ENCODE measurements at places on chromosomes 5 and 9.

GRCh38 chr5:139705655-139706587 is 57.8 kb downstream of the CXXC5 start:
- no peak for DNase-seq

GRCh38 chr5:124274949-124275348 is 471.5 kb downstream of the ZNF608 start:
- no peak for DNase-seq

DNA sequence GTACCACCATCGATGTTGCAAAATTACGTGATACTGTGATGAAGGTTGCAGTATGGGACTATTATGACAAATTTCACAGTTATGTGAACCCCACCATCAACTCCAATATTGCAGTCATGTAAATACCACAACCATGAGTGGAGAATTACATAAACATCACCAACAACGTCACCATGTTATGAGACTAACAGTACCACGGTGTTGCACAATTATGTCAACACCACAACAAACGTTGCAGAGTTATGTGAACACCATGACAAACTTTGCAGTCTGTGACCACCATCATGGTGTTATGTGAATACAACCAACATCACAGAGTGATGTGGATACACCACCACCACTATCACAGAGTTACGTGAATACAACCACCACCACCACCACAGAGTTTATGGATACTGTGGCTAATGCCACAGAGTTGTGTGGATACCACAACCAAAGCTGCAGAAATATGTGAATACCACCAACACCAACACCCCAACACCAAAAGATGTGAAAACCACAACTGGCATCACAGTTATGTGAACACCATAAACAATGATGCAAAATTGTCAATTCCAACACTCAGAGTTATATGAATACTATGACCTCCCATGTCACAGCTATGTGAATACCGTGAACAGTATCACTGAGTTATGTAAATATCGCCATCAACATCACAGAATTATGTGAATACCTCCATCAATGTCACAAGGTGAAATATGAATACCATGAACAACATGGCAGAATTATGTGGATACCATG is 62.4 kb downstream of the SHC3 start:
- no peak for DNase-seq

- DNase-seq: no peak
These were observed 5.0 kb downstream of the PPARGC1B start for GRCh38 chr5:149735066-149735465.

DNA sequence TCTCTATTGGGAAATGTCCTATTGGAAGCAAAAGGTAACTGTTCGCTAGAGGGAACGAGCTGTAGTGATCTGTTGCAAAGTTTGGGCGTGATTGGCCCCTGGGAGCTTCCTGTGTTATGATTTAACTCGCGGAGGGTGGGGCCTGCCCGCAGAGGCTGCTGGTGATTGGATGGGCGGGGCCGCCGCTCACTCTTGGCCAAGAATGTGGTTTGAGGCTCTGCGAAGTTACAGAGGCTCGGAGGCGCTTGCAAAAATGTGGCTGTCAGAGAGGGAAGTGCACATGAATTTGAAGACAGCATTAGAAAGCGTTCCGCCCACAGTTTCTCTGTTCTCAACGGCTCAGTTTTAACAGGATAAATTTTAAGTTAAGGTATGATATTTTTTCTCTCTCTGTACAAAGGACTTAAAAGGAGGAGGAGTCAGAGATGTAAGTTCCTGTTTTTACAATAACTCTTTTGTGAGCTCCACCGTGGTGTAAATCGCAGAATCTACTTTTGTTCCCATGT is 46.9 kb downstream of the CNTRL start:
- DNase-seq: peak; percentile 97

DNA sequence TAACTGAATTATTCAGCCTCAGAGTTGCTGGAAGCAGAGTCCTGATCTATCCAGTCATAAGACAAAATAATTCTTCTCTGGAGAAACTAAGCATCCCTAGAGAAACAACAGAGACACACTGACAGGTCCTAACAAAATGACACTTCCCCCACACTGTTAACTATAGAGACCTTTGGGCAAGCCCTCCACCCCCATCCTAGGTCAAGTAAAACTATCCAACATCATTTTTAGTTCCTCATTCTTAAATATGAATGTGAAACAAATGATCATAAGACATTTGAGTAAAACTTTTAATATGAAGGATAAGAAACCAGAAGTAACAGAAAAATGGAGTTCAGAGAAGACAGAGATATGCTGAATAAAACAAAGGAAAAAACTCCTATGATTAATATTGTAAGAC is 30.9 kb downstream of the CNTLN start:
- DNase-seq: no peak

- no peak for DNase-seq
These were observed 688.2 kb upstream of the CDH6 start for GRCh38 chr5:30505014-30505886.

GRCh38 chr9:77649109-77649812 is 1.1 kb upstream of the GNA14 start:
- DNase-seq: no peak

- DNase-seq: no peak
These were observed 8.2 kb downstream of the SPATA31E1 start for GRCh38 chr9:87890837-87891236.

- no peak for DNase-seq
These were observed 76.8 kb downstream of the CAMSAP1 start for GRCh38 chr9:135830496-135830895.

GRCh38 chr5:37787742-37788141 is 52.1 kb downstream of the GDNF start:
- DNase-seq: no peak

DNA sequence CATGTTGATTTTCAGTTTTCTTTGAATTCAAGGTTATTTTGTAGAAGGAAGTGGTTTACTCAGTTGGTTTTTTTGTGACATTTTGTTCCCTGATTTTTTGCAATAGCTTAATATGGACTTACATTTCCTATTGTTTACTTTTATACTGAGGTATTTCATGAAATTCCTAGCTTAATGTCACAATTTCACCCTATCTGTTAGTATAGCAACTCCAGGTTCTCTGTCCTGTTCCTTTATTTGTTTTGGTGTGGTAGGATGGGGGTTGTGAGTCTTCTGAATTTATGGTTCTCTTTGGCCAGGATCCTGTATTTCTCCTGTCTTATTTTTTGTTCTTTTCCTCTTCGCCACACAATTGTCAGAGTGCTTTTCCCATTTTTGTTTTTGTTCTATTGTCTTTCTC is 523.4 kb upstream of the ARRDC3 start:
- no peak for DNase-seq

GRCh38 chr5:89246864-89247263 is 363.9 kb upstream of the MEF2C start:
- no peak for DNase-seq

- no peak for DNase-seq
These were observed 586.0 kb upstream of the BRINP1 start for GRCh38 chr9:119955276-119955675.

GRCh38 chr5:32692036-32692746 is 18.9 kb upstream of the NPR3 start:
- no peak for DNase-seq

- DNase-seq: no peak
These were observed 125.3 kb downstream of the ROR2 start for GRCh38 chr9:91824601-91825305.

GRCh38 chr5:143229426-143229895 is 174.0 kb downstream of the NR3C1 start:
- DNase-seq: no peak

DNA sequence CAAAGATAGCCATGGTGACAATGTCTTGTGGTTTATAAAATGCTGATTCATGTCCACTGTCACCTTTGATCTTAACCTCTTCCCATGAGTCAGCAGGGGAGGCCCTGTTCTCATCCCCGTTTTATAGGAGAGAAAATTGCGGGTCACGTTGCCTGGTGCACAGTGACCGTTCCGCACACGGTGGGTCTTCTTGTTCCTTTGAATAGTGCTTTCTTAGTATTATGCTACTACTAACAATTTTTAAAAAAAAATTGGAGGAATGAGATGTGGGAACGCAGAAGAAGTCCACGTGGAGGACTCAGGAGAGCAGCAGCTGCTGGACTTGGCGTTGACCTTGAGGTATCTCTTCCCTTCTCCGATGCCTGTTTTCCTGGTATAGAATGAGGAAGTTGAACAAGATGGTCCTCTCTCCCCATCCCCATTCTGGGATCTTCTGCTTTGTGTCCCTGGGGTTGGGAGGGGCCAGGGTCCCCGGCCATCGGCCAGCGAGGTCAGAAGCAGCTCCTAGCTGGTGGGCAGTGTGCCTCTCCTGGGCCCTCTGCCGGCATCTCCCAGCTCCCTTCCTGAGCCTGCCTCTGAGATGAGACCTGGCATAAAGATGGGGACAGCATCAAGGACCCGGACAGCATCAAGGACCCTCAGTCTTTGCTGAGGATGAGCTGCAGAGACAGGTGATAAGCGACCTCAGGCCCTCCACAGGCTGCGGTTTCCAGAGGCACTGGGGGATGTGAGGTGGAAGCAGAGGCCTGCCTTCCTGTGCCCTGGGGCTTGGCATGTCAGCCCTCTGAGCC is 143.9 kb downstream of the C9orf50 start:
- no peak for DNase-seq

- no peak for DNase-seq
These were observed 36.1 kb downstream of the TMC1 start for GRCh38 chr9:72557549-72557948.

GRCh38 chr9:22590336-22591033 is 143.9 kb downstream of the DMRTA1 start:
- no peak for DNase-seq
